ENCODE measurements at places on chromosomes 7 and 10.

DNA sequence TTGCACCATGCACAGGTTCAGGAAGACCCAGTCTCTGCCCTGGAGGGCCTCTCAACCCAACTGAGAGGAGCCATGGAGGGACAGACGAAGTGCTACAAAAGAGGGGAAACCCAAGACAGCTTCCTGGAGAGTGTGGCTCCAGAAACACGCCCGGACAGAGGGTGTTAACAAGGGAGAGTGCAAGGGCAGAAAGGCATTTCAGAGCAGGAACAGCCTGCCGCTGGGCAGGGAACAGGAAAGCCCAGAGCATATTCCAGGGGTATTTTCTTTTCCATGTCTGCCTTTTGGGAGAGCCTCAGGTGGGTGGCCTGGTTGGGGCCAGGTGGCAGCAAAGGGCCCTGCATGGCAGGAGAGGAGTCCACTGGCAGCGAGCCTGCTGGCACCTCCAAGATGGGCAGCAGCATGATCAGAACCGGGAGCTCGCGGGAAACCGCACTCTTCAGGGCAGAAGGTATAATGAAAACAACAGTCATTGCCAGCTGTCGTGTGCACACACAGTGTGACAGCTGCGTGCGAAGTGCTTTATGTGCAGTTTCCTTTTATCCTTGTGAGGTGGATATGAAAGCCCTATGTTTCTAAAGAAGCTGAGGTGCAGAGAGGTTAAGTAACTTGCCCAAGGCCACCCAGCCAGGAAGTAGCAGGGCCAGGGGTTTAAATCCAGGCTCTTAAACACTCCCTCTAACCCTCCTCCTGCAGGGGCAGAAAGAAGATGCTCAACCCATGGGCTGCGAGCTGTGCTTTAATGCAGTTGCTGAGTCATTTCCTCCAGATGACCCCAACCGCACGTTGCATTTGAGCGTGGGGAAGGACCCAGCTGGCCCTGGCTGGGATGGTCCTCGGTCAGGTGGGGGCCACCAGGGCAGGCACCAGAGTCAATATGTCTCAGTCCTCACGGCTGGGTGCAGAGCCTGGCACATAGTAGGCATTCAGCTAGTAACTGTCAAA lies 128.6 kb downstream of the OAT start:
- DNase-seq = peak; percentile 43

DNA sequence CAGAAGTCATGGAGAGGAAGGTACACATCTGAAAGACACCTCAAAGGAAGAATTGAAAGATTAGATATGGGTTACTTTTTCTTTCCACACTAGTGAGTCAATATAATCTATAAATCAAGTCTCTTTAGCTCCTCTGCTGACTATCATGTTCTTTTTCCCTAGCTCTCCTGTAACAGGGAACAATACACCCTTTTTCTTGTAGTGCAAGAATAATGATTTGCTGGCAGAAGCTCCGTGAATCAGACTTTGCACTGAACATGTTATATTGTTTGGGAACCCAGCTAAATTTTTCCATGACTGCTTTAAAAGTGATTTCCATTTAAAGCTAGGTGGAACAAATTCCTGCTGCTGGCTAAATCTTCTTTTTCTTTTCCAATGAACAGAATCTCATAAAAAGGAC lies 756.6 kb upstream of the C7orf33 start:
- no peak for DNase-seq

DNA sequence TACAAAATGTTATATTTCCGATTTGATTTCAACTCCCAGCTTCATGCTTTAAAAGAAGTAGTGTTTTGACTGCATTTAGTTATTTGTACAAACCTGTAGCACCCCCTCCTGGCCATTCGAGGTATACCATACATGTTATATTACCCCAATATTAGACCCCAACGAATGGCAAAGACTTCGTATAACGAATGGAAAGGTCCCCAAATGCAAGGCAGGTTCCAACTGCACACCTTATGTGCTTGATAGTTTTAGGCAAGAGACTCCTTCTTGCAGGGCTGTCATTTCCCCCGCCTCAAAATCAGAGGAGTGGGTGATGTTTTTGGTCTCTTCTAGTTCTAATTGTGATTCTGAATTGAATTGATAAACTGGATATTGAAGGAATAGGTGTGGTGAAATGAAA lies 101.1 kb upstream of the TARP start:
- peak; percentile 9 for DNase-seq

GRCh38 chr7:64614812-64615211 lies 51.1 kb upstream of the ZNF107 start:
- no peak for DNase-seq

- peak; percentile 4 for DNase-seq
These were observed 566.4 kb downstream of the GFRA1 start for GRCh38 chr10:115706488-115707076.

- no peak for DNase-seq
These were observed 1094.4 kb downstream of the NRG3 start for GRCh38 chr10:82969405-82969804.

GRCh38 chr10:96358851-96359540 lies at the start of gene OPALIN:
Gene OPALIN (minus strand): TSS chr10:96359002. CDS start chr10:96358896, 106 bp downstream.
- no peak for DNase-seq

GRCh38 chr10:11357439-11357838 lies 254.0 kb downstream of the USP6NL start:
- DNase-seq = no peak
